ENCODE measurements at places on chromosomes 7 and 10. TPM values are rescaled to one million over a fixed set of nuclear protein-coding genes. Genes with fewer than 3 reads are reported as not detected.

The CXCL12 gene
- 82.1 TPM for polyA plus RNA-seq

The NRCAM gene
- polyA plus RNA-seq = 13.9 TPM

The BLNK gene
- 11.2 TPM for polyA plus RNA-seq

The ARL5B gene
- polyA plus RNA-seq = 8.6 TPM

The FBXL13 gene
- polyA plus RNA-seq = 1.0 TPM

The OR2A12 gene
- not detected for polyA plus RNA-seq

The OPN1SW gene
- 0.07 TPM for polyA plus RNA-seq

The ZNF727 gene
- polyA plus RNA-seq = 0.05 TPM

The MSANTD7 gene
- polyA plus RNA-seq = 6.6 TPM

The SLC13A4 gene
- 0.23 TPM for polyA plus RNA-seq

The LZTS2 gene
- 44.7 TPM for polyA plus RNA-seq

The ANXA11 gene
- polyA plus RNA-seq = 152 TPM

The NET1 gene
- polyA plus RNA-seq = 63.6 TPM

The TLX1 gene
- polyA plus RNA-seq = 0.27 TPM

The C10orf67 gene
- 0.16 TPM for polyA plus RNA-seq

The UPP1 gene
- polyA plus RNA-seq = 32.4 TPM

The VIPR2 gene
- 22.8 TPM for polyA plus RNA-seq

The ZP3 gene
- polyA plus RNA-seq = 2.3 TPM

The HECW1 gene
- polyA plus RNA-seq = 0.23 TPM

The ANKRD1 gene
- 27.4 TPM for polyA plus RNA-seq

The HELLS gene
- polyA plus RNA-seq = 8.5 TPM

The ALOX5 gene
- 18.9 TPM for polyA plus RNA-seq

The ELFN1 gene
- 0.91 TPM for polyA plus RNA-seq

The GPR158 gene
- 0.02 TPM for polyA plus RNA-seq

The SRRM3 gene
- 1.4 TPM for polyA plus RNA-seq

The HNRNPH3 gene
- polyA plus RNA-seq = 212 TPM
